ENCODE measurements at places on chromosomes 16 and 17.

- DNase-seq: no peak
These were observed 9.7 kb downstream of the CACNG1 start for GRCh38 chr17:67054011-67054591.

DNA sequence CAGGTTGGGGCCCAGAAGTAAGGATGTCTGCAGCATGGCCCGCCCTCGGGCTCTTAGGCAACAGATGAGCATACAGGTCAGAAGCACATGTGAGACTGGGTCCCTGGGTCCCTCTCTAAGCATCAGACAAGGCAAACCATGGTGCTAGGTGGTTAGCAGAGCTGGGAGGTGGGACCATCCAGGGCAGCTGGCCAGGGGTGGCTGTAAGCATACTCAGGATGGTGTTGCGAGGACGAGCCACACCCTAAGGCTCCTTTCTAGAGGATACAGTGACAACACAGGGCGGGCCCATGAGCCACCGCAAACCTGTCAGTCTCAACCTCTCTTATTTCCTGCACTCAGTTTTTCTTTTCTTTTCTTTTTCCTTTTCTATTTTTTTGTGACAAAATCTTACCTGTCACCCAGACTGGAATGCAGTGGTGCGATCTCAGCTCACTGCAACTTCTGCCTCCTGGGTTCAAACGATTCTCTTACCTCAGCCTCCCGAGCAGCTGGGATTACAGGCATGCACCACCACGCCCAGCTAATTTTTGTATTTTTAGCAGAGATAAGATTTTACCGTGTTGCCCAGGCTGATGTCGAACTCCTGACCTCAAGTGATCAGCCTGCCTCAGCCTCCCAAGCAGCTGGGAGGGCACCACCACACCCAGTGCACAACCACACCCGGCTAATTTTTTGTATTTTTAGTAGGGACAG lies 3.6 kb downstream of the FA2H start:
- DNase-seq: no peak

DNA sequence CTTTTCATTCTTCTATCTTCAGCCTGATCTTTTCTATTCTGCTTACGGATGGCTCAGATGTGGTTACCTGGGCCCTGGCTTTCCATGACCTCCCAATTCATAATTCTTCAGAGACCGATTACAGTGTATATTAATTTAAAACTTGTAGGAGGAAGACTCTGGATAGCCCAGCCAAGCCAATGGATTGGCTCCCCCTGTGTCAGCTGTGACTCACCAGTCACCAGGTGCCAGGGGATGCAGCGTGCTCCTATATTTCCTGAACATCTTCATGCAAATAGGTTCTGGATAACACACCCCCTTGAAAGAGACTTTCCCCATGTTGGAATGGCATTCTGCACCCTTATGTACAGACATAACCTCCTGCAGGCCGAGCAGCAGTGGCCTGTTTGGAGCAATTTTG lies 208.3 kb upstream of the WSCD1 start:
- DNase-seq: no peak

DNA sequence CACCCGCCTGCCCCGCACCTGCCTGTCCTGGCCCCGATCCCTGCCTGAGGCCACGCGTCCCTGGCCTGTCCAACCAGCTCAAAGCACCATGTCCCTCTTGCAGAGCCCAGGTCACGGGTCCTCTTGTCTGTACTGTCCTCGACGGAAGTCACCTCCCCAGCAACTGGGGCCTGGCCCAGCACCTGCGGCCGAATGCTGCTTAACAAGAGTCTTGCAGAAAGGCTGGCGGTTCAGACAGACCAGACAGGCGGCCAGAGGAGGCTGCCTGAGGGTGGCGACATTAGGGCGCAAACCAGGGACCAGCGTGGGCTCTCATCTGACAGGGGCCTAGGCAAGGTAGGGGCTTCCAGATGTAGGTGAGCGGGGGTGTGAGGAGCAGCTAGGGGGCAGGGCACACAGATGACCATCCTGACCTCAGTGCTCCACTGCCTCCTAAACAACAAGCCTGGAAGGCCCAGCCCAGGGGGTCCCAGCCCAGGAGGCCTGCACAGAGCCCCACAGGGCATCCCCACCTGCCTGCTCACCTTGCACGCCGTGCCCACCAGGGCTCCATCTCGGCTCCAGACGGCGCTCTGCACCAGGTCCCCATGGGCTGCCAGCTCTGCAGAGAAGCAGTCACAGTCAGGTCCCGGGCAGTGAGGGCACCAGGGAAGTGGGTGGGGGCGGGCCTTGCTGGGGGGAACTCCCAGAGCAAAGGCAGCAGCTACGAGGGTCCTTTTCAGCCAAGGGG lies 11.3 kb downstream of the CORO7 start:
- DNase-seq: no peak

DNA sequence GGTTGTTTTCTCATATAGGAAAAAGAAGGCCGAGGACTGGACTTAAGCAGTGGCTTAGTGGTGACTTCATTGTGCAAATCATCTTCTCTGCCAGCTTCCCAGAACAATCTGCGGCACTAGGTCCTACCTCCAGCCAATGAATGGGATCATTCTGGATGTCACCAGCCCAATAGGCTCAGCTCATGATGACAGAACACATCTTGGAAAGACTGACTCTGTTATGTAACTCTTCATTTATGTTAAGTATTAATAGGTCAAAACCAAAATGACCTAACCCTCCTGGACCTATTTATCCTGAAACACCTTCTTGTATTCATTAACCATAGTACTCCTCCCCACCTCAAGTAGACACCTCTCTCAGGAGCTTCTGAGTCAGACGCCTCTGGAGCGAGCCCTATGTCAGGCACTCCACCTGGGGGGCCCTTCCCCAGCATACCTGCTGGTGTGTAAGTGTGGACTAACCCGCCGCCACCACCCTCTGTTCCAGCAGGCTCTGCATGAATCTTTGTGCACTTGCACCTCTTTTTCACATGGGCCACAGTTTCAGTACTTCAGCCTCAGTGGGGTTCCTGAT lies 7.2 kb downstream of the ARL2BP start:
- no peak for DNase-seq

DNA sequence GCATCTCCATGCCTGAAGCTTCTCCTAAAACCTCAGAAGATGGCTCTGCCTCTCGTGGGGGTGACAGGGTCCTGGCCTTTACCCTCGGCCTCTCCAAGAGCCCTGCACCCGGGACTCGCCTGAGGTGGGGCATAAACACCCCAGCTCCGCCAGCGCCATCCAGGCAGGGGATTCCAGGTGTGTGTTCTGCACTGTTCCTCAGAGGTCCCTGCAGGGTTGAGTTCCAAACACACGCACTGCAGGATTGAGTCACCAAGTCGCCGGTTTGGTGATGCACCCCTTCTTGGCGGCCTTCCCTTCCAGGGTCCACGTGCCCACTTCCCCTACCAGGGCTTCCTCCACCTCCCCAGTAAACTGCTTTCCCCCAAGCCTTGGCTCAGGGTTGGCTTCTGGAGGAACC lies 40.0 kb upstream of the RBFOX3 start:
- DNase-seq: no peak

DNA sequence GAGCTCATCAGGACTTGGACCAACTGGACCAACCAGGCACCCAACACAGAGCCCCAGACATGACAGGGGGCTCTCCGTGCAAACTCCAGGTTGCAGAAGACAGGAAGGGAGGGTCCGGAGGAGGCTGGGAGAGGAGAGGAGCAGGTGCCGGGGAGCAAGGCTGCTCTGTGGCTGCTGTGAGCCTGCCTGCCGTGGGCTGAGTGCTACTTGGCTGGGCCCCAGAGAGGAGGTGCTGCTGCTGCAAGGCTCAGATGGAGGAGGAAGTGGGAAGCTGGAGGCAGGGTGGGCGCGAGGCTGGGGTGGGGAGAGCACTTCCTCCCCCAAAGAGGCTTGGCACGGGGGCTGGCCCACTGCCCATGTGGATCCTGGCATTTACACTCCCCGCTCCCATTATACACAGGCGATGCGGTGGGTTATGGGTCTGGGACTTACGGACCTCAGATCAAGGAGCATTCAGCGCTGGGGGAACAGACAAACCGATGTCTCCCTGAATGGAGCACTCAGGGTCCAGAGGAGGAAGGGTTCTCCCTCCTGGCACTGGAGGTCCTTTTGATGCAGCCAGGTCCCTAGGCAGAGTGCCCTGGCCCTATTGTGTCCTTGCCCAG lies 15.9 kb downstream of the EPOP start:
- DNase-seq: no peak

DNA sequence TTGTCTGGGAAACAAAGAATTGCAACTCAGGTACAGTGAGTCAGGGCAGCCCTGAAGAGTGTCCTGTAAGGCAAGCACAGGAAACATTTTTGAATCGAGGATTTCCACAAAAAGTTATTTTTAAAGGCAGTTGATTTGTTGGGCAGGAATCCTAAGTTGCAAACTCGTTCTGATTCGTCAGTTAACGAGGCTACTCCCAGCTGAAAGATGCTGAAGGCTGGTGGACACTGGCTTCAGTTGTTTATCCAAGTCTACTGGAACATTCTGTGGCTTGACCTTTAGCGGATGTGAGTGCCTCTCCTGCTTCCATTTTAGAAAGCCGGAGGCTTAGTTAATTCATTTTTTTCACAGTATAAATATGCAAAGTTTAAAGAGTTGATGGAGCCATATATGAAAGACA lies 84.2 kb downstream of the KCNJ12 start:
- DNase-seq: no peak

DNA sequence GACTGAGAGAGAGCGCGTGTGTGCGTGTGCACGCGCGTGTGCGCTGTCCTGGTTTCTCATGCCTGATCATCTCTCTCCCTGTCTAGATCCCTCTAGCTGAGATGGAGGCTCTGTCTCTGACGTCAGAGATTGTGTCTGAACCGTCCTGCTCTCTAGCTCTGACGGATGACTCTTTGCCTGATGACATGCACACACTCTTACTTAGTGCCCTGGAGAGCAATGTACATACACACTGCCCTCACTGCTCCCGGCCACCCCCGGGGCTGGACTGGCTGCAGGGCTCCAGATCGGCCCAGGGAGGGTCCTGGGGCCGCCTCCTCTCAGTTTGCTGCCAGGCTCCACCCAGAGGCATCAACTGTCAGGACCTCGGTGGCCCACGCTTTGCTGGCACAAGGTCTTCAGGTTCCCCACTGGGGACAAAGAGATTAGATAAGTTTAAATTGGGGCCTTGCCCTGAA lies 13.1 kb upstream of the ABCC3 start:
- no peak for DNase-seq

DNA sequence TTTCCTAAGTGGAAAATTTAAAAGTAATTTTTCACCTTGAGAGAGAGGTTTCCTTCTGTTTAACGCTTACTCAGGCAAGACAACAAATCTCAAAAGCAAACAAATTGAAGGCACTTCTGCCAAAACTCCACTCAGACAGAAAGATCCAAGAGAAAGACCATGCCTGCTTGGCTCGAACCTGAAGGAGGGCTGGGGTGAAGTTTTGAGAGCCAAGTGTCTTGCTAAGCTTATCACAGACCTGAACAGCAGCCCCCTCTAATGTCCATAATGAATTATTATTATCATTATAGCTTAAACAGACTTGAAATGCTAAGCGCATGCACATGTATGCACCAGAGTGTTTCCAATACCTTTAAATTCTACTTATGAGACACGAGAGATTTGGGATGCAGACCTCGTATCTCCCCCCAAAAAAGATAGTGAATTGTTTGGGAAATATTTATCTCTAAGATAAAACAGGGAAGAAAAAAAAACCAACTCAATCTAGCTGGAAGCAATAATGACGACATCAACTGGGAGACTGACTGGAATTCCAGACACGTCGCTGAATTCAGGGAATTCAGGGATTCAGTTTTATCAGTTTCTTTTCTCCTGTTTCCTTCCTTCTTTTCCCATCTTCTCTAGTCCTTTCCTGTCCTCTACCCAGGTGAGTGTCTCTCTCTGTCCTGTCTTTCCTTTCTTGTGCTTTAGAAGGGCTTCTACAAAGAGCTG lies 473.2 kb downstream of the RBFOX1 start:
- DNase-seq: no peak

GRCh38 chr16:27253526-27253930 lies 15.0 kb downstream of the NSMCE1 start:
- DNase-seq: peak; percentile 87

GRCh38 chr17:40598619-40599467 lies 33.6 kb upstream of the CCR7 start:
- DNase-seq: no peak

DNA sequence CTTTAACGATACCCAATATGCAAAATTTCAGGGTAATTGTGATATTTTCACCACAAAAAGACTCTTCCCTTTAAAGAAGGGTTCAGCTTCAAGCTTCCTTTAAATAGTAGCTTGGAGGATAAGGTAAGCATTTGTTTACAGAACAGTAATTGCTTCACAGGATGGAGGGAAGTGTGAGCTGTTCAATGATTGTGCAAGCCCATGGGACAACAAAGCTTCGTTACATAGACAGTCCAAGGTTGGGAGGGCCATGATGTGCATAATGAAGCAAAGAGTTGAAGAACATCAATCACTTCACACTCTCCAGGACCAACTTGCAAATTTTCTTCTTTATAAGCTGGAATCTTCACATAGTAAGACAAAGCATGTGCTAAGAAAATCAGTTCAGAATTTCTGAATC lies 145.0 kb upstream of the ASIC2 start:
- no peak for DNase-seq

- no peak for DNase-seq
These were observed 22.8 kb downstream of the COX11 start for GRCh38 chr17:54945671-54946070.

DNA sequence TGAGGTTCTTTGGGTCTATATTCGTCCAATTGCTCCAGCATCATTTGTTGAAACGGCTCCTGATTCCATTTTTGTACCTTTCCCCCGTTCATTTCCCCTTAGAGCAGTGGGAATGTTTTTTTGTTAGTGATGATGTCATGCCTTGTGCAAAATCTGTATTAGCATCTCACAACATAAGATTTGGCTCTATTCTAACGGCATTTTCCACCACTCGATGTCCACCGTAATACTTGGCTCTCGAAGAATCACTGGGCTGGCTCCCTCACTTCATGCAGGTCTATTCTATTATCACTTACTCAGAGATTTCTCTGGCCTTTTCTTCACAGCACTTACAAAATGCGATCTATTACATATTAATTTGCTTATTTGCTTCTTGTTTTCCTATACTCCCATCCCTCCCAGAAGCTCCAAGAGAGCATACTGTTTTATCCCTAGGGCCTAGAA lies 571 bp upstream of the NME1 start:
- peak; percentile 26 for DNase-seq

DNA sequence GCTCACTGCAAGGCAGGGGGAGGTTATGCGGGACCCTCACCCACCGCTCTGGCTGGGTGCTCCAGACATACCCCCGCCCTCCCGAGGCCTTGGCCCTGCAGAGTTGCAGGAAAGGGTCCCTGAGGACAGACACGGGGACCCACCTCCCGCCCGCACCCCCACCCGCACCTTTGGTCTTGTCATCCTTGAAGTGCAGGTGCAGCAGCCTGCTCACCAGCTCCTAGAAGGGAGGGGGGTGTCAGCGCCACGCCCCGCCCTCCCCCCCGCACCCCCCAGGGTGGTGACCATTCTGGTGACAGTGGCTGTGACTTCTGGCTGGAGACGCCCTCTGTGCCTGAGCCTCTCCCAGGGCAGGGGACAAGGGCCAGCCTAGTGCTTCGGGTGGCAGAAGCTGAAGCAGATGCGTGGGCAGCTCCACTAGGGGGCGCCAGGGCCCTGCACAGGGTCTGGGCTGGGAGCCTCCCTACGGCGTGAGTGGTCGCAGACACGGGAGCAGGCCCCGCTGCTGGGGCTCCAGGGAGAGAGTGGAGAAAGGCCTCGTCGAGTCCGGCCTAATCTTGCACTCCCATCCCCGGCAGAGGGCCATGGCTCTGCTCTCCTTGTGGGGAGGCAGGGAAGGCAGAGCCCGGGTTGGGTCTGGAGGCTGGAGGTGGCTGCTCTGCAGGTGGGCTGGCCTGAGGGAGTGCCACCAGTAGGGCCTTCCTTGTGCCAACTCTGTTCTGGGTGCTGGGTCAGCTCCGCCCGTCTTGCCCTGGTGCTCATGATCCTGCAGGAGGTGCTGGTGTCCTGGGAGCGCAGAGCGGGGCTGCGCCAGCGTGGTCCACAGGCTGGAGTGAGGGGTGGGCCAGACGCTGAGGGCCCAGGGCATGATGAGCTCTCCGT lies 2.7 kb downstream of the CENPX start:
- DNase-seq: peak; percentile 50
